ENCODE measurements at places on chromosomes 7 and 10.

- DNase-seq = no peak
These were observed 1.5 kb downstream of the UMAD1 start for GRCh38 chr7:7642081-7642480.

- DNase-seq = peak; percentile 64
These were observed 727.3 kb downstream of the AUTS2 start for GRCh38 chr7:70325509-70326101.

- DNase-seq = no peak
These were observed 32.2 kb downstream of the ZCCHC24 start for GRCh38 chr10:79413196-79413595.

DNA sequence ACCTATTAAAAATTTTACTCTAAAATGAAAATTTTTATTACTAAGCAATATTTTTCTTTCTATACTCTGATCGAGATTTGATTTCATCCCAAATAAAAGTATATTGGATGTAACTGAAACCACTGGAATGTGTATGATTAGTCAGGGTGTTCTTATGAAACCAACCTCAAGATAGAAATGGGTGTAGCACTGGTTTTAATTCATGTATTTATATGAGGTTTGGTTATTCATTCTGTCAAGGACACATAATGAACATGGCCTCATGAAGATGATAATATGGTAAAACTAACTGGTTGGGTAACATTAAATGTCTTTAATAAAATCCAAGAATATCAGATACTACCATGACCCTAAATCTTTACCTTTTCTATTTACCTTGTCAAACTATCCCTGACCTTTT is 197.7 kb downstream of the SEMA3A start:
- DNase-seq = no peak

DNA sequence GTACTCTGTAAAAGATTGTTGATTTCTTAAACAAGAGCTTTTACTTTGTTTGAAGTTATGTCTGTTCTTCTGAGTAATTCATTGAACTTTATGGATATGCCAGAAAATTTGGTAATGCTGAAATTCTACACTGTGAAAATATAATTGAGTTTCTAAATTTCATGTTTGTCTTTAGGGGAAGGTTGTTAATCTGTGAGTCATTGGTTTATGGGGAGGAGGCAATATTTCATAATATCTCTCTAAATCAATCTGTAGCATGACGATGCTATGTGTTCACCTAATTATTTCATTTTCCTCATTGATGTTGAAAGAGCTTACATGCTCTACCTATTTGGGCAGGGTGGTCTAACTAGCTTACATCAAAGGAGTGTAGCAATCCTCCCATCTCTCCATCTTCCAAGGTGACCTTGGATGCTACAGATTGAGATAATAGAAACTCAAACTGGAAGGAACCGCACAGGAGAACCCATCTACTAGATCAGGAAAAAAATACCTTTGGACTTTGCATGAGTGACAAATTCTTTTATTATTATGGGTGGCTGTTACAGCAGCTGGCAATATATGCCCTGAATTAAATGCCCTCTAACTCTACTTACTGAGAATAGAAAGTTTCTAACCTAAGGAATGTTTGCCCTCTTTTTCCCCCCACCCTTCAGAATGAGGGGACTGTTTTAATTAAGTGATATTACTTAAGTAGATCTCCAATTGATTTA is 8.4 kb upstream of the SNX13 start:
- no peak for DNase-seq

- no peak for DNase-seq
These were observed at the start of gene LRRN3 for GRCh38 chr7:111090846-111091245. TSS of gene LRRN3 (plus strand) at chr7:111091127. CDS start at chr7:111122773, 31,646 bp downstream.

GRCh38 chr10:576130-576465 is 113.4 kb downstream of the DIP2C start:
- DNase-seq = no peak

All from fibroblast of skin of left biceps (primary cell).